NCI-H2081 treated with DMSO at 0.1 percent for 48 hours (cell line): ENCODE measurements at places on chromosomes 12 and 14.

DNA sequence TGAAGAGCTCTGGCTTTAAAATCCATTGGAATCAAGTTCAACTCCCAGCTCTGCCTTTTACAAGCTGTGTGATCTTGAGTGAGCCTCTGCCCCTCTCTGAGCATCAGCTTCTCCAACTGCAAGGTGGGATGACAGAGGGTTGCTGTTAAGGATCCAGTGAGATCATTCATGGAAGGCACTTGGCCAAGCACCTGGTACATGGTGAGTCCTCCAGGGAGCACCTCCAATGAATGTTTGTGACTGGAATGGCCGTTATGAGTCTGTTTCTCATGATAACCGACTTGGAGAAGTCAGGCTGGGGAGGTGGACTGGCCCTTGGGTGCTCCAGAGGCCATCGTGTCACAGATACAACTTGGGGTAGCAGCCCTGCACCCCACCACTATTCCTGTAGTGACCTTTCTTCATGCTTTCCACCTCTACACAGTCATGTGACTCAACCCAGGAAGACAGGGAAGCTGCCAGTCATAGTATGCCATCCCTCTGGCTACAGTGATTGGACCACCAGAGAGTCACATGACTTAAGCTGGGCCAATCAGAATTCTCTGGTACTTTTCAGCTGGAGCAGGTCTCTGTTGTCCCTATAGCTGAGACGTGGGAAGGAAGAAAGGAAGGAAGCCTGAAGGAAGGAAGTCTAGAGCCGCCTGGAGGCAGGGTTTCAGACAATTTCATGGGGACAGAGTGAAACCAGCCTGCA is 146.5 kb upstream of the MYL2 start:
- DNase-seq, result no peak

DNA sequence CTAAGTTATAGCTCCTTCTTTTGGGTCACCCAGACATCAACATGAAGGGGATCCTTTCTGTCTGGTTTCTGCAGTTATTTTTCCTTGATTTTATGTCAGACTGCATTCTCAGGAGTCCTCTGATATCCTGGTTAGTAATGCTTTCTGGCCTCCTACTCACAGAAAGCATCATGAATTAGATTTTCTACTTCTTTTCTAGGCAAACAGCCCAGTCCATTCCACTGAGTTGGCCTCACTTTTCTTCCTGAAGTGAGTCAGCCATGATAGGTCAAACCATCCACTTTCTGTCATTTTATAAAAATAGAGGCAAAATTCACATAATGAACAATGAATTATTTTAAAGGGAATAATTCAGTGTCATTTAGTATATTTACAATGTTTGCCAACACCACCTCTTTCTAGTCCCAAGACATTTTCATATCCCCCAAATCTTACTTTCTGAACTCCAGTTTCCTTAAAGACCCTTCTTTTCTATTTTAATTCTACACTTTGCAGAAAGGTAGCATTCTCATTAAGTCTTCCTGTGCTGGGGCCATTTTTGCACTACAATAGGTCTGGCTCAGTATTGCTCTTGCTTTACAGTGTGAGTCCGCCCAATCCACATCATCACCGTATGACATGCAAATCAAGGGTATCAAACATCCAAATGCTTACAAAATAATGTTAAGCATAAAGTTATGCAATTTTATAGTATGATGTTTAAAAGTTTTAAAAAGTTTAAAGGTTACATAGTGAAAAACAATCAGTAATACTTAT is 95.1 kb downstream of the UNC79 start:
- DNase-seq, result no peak

GRCh38 chr14:50347521-50347920 is 35.4 kb downstream of the DMAC2L start:
- DNase-seq, result no peak

DNA sequence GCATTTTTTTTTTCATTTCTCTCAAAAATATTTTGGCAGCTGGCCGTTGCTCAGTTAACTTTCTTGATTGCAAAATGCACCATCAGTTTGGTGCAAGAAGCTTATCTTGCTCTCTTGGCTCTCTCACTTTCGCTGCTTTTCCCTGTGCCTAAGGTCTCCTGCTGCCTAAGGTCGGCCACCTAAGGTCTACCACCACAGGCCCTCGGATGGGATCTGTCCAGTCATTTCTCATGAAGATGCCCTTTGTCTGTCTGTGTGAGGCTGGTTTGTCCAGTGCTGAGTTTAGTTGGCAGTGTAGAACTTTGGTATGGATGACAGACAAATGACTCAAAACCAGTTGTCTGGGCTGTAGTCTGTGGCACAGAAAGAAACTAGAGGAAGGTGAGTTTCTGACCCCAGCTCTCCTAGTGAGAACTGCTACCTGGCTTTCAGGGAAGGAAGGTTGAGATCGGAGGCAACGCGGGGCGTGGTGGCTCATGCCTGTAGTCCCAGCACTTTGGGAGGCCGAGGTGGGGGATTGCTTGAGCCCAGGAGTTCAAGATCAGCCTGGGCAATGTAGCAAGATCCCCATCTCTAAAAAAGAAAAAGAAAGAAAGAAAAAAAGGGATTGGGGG is 2.6 kb downstream of the MLXIP start:
- no peak for DNase-seq

DNA sequence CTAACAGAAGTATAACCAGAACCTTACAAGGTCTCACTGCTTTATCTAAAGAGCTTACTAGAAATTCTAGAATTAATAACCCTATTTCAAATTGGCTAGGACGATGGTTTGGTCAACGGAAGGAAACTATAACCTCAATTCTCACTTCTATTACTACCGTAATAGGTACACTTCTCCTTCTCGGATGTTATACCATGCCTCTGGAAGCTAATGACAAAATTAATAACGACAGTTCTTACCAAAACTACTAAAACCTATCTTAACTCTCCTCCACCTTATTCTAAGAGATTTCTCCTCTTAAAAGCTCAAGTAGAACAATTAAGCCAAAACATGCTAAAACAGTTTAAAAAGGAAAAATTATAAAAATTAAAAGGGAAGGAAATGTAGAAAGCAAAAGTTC is 23.7 kb upstream of the UBC start:
- no peak for DNase-seq

GRCh38 chr12:103915306-103915705 is 14.9 kb upstream of the HSP90B1 start:
- DNase-seq, result no peak

DNA sequence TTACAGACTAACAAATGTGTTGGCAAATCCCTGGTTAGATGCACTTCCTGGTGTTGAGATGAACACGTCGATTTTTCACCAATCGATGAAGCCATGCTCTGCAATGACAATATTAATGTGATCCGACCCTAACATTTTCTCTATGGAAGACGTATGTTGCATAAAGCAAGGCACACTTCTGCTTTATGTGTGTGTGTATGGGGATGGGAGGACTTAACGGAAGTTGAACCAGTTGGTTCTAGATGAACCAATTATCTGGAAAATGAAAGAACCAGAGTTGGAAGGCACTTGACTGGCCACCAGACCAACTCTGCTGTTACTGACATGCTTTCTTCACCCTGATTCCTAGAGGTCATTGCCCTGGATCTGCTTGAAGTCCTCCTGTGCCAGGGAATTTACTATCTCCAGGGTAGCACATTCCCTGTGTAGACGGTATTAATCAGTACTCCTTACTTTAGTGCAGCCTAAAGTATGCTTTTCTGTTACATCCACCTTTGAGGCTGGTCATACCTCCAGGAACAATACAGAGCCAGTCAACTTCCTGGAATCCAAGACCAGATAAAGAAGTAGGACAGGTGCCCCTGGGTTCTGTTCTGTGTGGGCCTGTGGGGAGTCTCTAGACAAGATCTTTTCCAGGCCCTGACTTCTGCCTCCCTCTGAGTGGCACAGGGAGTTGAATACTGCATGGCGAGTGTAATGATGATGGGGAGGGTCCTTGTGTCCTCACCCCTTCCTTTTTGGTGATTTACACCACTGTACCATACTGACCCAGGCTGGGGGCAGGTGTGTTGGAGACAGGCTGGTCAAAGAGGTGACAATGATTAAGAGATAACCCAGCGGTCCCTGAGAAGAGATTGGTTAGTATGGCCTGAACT is 4.1 kb downstream of the SDR39U1 start:
- no peak for DNase-seq

- no peak for DNase-seq
Observed at GRCh38 chr14:55800156-55800785, 220.3 kb downstream of the KTN1 start.

DNA sequence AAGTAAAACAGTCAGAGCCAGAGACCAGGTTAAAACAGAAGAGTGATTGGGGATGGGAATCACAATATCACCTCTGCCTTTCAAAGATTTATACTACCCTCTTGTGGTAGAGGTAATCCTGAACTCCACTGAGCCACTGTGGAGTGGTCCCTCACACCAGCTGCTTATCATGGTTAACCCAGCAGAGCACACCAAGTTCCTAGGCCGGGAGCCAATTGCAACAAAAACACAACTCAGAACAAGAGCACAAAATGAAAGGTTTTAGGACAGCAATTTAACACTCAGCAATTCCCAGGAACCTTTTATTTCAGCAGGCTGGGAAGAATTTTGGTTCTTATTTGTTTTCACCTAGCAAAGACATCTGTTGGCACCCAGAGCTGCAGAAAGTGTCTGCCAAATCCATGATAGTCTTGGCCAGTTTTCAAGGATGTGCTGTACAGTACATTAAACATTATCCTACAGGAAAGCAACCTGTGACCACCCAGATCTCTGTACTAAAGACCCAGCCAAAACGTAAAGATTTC is 220.5 kb upstream of the ATXN7L3B start:
- DNase-seq, result peak; percentile 71

DNA sequence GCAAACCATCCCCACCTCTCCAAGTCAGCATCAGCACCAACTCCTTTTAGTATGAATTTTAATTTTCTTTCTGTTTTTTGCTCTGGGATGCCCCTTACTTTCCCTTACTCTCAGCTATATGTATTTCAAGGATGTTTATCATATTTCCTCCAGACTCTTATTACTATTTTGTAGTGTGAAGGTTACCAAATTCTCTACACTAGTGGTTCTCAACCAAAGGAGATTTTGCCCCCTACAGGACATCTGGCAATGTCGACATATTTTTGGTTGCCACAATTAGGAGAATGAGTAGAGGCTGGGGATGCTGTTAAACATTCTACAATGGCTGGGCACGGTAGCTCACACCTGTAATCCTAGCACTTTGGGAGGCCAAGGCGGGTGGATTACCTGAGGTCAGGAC is 29.1 kb upstream of the SOS2 start:
- DNase-seq, result no peak

GRCh38 chr14:54087376-54087775 is 130.8 kb upstream of the BMP4 start:
- no peak for DNase-seq

DNA sequence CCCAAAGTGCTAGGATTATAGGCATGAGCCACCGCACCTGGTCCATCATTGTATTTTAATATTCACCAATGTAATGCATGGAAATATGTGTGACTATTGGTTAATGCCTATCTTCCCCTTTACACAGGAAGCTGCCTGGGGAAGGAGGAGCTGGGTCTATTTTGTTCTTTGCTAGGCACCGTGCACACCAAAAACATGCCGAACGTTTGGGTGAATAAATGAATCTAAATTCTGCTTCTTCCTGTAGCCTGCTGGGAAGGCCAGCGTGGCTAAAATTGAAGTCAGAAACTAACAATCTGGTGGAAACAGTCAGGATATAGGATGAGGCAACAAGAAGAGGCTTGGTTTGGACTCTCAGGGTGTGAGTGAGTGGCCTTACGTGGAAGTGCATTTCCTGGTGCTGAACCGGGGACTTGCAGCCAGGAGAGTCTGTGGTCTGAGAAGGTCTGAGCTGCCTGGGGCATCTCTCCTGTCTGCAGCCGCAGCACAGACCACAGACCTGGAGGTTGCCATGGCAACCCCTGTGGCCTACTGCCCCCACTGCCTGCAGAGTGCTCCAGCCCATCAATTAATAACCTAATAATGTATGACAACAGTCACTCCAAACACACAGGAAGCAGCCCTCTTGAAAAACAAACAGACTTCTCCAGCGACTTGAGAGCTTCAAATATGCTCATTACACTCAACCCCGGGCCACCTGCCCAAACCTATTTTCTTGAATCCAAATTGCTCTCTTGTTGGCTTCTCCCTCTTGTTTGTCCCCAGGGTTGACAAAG is 5.5 kb upstream of the GPR68 start:
- peak; percentile 14 for DNase-seq

- DNase-seq, result no peak
Observed at GRCh38 chr12:5480938-5481303, 49.0 kb downstream of the NTF3 start.

GRCh38 chr12:105205322-105206048 is 30.5 kb downstream of the APPL2 start:
- DNase-seq, result no peak

DNA sequence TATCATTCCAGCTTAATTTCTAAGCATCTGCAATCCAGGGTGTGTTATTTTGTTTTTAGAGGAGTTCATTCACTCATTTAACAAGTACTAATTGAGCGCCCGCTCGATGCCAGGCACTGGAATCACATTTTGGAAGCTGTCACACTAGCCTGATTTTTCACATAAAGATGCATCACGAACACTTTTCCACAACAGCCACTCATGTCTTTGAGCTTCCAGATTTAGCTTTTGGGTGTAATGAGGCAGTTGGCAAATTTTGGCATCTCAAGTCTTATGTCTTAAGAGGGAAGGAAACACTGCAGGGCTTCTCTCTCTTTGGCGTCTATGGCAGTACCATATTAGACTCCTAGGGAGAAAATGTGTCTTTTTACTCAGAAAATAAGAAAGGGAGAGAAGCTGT is 14.0 kb downstream of the NRXN3 start:
- no peak for DNase-seq

DNA sequence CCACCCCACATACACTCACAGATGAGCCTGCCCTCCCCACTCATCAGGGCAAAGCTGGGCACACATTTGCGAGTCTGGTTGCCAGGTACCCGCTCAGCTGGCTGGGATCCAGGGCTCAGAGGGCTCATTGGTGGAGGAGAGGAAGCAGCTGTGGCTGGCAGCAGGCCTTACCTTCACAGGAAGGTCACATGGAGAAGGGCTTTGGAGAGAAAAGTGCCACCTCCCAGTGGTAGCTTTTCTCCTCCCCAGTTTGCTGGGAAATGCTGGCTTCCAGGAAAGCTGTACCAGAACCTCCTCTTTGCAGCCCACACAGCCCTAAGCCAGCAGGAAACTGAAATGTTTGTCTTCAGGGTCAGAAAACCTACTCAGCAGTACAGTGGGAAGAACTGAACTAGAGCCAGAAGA is 55.6 kb downstream of the LGMN start:
- DNase-seq, result peak; percentile 84

GRCh38 chr14:85380881-85381280 is 149.1 kb upstream of the FLRT2 start:
- no peak for DNase-seq

GRCh38 chr12:26116829-26117715 is 7.8 kb downstream of the BHLHE41 start:
- DNase-seq, result no peak
